ENCODE measurements at places on chromosomes 2 and 18.
A peak's percentile ranks its signal among the peaks of the same experiment; 100 is the strongest.

DNA sequence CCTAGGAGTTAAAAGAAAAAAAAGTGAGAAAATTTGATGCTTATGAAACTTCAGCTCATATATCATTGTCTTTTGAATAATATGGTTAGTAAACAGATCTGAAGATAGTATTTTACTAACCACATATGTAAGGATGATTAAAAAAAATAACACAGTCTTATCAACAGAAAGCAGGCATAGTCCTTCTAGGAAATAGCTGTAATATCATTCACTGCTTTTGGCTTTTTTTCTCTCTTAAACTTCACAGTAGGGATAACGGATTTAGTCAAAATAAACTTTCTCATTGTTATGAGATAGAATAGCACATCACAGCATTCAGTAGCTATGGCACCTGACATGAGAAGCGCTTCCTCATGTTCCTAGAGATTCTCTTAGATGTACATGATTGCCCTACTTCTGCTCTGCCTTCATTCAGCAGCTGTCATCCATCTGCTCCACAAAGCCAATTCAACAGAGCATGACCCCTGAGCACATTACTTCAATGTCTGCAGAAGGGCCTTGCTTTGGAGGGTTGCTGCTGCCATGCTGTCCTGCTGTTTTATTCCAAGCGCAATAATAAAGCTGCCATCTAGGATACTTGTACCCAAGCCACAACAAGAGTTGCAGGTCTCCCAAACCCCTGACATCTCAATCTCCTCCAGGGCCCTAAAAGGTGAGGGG is 67.0 kb downstream of the TTC21B start:
- no peak for DNase-seq

DNA sequence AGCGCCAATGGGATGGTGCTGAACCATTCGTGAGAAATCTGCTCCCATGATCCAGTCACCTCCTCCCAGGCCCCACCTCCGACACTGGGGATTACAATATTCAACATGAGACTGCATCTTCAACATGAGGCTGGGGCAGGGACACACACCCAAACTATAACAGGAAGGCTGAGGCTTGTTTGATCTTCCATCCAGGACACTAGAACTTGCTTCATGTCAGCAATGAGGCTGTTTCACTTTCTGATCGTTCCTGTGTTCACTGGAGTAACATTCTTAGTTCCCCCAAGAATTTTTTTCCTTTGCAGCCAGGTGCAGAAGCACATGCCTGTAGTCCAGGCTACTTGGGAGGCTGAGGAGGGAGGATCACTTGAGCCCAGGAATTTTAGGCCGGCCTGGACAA is 30.8 kb upstream of the SOX11 start:
- DNase-seq, result no peak

- peak; percentile 46 for DNase-seq
Observed at GRCh38 chr2:39913648-39914461, 134.8 kb upstream of the THUMPD2 start.

DNA sequence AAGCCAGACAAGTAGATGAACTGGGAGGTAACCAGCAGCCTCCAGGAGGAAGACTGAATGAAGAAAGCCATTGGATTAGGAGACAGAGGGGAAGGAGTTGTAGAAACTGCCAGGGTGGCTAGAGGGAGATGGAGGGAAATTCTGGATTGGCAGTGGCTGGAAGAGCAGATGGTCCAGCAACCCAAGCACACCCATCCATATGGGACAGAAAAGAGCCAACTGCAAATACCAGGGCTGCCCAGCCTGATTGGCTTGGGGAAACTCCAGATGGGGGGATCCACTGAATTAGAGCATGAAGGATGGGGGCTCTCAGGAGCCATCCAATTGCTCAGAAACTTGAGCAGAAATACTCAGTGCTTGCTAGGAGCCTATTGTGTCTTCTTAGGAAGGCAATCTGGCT is 173.5 kb upstream of the EPB41L3 start:
- DNase-seq, result no peak

DNA sequence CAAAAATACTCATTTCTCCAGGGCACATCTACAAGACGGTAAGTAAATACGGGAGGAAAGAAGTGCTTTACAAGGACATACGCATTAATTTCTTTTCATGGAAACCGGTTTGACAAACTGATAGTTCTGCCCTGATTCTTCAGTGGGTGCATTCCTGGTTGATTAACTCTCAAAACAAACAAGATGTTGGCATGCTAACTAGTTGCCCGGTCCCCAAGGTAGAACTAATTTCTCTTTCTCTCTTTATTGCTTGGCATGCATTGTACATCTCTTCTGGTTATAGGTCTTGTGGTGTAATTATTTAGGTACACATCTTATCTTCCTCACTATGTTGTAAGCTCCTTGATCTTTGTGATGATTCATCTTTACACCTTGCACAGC is 46.9 kb upstream of the SPATS2L start:
- DNase-seq, result no peak

GRCh38 chr2:127086990-127087790 is 19.8 kb downstream of the BIN1 start:
- DNase-seq, result no peak

DNA sequence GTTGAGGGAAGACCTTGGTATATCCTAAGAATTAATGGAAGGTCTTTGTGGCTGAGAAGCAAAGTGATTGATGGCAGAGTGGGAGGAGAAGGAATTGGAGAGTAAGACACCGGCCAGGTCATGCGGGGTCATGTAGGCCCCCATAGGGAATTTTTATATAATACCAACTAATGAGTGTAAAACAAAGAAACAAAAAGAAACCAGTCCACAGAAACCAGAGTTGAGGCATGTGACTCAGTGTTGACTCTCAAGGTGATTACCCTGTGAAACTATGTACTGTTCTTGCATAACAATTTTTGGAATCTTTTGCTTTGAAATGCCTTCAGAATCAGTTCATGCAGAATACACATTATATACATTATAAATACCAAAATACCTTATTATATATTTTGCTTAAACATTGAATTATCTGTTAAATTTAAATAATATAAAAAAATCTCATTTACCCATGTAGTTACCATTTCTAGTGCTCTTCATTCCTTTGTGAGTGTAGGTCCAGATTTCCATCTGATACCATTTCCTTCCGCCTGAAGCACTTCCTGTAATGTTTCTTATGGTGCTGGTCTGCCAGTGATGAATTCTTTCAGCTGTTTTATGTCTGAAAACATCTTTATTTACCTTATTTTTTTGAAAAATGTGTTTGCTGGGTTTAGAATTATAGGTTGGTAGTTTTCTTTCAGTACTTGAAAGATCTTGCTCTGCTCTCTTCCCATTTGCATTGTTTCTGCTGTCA is 8.6 kb downstream of the CLIP4 start:
- DNase-seq, result no peak

GRCh38 chr2:172693037-172693436 is 42.6 kb upstream of the RAPGEF4 start:
- DNase-seq, result peak; percentile 51

GRCh38 chr2:165161510-165161909 is 42.3 kb downstream of the SCN3A start:
- DNase-seq, result no peak

All from SHP77 (cell line).